Stimulated activated CD4-positive, alpha-beta T cell treated with anti-CD3 and anti-CD28 coated beads, Interleukin-1b, Interleukin-23, amount 100 ng/mL, for 1 hour (primary cell): ENCODE measurements at places on chromosomes 5 and 9.

- no peak for DNase-seq
These were observed 45.9 kb downstream of the RGS3 start for GRCh38 chr9:113509463-113509862.

GRCh38 chr9:131173995-131174394 lies 48.6 kb downstream of the NUP214 start:
- no peak for DNase-seq

GRCh38 chr5:6574537-6575245 lies 58.2 kb downstream of the NSUN2 start:
- no peak for DNase-seq

- no peak for DNase-seq
These were observed 93.8 kb downstream of the ANKRD18A start for GRCh38 chr9:38526591-38526990.

- no peak for DNase-seq
These were observed 163.5 kb downstream of the CD180 start for GRCh38 chr5:67032921-67033664.

GRCh38 chr9:136082496-136083361 lies 12.4 kb downstream of the NACC2 start:
- no peak for DNase-seq

GRCh38 chr5:164265566-164265965 lies 760.1 kb downstream of the MAT2B start:
- DNase-seq: no peak

- no peak for DNase-seq
These were observed 17.4 kb downstream of the SH3PXD2B start for GRCh38 chr5:172436879-172437369.

GRCh38 chr9:93890436-93890935 lies 64.7 kb downstream of the BARX1 start:
- DNase-seq: no peak

DNA sequence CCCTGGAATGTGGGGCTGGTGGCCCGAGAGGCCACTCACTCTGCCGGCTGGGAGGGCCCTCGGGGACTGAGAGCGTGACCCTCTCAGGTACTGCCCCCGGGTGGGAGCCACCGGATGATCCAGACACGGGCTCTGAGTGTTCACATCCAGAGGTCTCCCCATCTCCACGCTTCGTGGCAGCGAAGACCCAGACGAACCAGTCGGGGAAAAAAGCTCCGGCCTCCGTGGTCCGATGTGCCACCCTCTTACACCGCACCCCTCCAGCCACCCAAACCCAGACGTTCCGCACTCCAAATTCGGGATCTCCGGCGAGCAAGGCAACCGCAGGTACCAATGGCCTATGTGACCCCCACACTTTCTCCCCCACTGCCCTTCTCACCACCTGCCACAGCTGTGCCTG lies 49.5 kb downstream of the AMBP start:
- no peak for DNase-seq

DNA sequence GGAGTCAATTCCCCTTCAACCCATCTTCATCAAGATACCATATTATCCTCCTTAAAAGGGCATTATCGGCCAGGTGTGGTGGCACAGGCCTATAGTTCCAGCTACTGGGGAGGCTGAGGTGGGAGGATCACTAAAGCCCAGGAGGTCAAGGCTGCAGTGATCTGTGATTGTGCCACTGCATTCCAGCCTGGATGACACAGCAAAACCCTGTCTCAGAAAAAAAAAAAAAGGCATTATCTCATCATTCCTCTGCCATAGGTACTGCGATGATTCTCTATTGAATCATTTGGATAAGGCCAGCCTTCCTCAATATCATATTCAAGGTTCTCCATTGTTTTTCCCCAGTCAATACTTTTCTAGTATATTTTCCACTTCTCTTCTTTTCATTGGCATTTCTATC lies 39.2 kb upstream of the RAB3C start:
- DNase-seq: no peak

DNA sequence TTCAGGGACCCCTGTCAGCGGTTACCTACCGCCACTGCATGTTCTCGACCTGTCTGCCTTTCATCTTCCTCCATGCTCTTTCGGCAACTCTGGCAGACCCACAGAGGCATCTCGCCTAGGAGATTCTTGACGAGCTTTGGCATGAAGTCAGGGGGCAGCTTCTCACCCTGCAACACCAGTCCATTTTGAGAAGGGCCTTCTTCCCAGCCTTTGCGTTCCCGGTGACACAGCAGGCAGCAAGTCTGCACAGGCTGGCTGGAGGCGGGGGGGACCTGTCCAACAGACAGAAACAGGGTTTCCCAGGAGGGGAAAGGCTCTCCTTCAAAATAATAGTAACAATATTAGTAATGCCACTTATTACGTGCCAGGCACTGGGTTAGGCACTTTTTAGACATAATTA lies 15.5 kb downstream of the FAM193B start:
- no peak for DNase-seq

- DNase-seq: no peak
These were observed 2.4 kb downstream of the PIP5KL1 start for GRCh38 chr9:127927988-127928675.

DNA sequence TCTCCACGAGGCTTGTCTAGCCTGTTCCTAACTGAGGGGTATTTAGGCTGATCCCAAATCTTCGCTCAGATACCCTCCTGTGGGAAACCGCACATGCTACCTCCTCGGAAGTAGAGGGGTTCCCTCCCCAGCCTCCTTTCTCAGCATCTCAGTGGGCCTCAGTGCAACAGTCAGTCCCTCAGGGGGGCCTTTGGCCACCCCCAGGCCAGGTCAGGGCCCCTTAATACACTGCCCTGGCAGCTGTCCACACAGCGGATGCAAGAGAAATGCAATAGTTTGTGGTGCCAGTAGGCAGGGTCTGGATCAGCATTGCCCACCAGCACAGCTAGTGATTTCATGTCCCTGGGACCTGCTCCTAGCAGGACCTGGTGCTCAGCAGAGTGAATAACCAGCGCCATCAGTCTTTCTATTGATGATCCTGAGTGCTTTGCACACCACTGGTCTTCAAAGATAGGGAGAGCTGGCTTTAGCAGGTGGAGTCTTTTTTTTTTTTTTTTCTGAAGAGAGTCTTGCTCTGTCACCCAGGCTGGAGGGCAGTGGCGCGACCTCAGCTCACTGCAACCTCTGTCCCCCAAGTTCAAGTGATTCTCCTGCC lies 7.5 kb downstream of the PLPP7 start:
- DNase-seq: no peak

GRCh38 chr9:128226412-128226801 lies 23.2 kb downstream of the DNM1 start:
- DNase-seq: no peak

DNA sequence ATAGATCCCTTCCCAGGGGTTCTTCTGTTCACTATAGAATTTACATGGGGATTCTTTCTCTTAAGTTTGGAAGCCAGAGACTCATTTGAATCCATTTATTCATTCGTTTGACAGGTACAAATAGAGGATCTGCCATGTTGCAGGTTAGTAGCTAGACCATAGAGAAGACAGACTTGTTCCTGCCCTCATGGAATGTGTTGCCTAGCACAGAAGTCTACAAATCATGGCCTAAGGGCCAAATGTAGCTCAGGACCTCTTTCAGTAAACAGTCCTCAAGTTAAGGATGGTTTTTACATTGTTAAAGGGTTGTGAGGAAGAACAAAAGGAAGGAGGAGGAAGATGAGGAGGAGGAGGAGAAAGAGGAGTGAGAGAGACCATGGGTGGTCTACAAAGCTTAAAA lies 114.7 kb upstream of the SLC44A1 start:
- no peak for DNase-seq

DNA sequence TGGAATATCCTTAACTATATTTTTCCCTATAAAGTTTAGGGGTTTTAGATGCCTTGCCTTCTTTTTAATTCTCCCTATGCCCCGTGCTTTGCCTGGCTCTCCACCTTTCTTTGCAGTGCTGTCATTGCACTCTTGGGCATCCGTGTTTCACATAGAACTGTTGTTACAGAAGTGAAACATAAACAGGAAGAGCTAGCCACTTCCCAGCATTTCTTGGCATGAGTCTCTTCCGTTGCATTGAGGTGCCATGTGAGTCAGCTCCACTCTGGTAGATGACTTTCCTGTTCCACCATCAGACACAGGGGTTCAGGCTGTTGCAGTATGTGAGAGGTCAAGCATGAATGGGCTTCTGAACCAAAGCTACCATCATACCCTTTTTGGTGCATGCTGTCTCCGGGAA lies 73.4 kb downstream of the ANGPTL2 start:
- DNase-seq: no peak

- DNase-seq: no peak
These were observed 281.9 kb upstream of the PUM3 start for GRCh38 chr9:3125602-3126405.

DNA sequence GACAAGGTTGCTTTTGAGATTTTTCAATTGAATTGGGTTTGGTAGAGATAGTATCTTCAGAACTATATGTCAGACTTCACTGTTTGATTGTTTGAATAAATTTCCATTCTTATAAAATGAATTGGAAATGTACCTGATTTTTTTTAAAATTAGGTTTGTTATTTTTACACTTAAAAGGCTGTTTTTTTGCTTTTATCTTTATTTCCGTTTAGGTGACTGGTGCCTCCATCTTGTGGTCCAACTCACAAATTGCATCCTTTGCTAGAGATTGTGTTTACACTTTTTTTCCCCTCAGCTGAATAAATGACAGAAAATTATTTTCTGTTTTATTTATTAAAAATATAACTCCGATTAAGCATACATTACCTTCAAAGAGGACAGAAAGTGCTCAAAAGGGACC lies 15.6 kb downstream of the NDUFAF2 start:
- no peak for DNase-seq

DNA sequence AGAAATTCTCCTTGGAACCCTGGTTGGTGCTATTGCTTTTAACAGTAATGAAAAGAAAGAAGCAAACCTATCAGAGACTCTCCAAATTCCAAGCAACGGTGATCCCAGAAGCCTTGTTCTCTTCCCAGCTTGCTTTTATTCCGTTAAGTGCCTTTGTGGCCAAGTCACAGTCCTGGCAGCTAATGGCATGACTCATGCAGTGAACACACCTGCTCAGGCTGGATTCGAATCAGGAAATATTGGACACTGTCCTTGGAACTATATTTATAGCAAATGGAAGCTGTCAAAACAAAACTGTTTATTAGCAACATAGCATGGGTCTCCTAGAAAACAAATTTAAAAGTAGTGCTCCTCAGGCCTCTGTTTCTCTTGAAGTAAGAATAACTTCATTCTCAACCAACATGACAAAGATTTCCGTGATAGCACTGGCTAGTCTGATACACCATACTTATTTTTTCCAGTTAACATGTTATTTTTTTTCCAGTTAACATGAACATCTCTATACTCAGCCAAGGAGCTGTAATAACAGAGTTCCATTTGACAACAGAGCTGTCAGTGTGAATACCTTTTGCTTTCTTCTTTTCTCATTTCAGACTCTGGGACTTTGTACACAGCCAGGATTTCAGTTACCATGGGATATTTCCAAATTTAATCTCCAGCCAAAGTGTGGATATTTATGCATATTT lies 502.4 kb downstream of the GADD45G start:
- no peak for DNase-seq

- no peak for DNase-seq
These were observed 221.6 kb upstream of the CTNND2 start for GRCh38 chr5:12125895-12126294.

DNA sequence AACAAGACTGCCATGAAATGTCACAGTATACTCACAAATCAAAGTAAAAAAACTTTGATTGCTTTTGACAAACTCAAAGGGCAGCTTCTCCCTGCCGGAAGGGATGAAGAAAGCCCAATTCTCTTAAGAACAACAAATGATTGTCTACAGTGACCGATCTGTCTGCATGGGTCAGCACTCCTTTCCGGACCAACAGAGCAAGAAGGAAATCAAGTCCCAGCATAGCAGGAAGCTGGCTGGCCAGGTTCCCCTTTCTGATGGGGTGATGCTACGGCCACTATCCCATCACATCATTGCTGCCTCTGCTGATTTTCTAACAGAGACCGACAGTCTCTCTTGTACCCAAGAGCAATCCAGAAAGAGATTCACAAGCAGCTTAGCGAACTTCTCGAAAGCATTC lies 692 bp downstream of the C1QTNF3 start:
- no peak for DNase-seq

GRCh38 chr5:3199962-3200755 lies 395.5 kb upstream of the IRX1 start:
- no peak for DNase-seq

DNA sequence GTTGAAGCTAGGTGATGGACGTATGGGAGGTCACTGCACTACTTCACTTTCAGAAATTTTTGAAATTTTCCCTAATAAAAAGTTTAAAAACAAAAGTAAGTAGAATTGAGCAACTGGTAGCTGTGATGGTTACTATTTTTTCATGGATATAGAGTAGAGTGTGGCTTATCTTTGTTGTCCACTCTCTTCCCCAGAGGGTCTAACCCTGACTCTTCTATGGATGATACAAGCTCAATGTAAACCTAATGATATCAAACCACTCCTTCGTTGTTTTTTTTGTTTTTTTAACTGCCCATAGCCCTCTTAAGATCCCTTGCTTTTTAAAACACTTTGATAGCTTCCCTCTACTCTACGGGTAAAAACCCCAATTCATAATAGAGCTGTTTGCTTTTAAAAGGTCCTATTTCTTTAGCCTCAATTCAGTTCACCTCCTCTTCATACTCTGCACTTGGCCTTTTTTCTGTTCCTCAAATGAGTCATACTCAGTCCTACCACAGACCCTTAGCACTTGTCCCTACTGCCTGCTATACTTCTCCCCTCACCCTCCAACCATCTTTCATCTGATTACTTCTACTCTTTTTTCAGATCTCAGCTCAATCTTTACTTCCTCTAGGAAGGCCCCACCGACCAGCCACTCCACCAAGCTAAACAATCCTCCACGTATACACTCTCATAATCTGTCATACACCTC lies 2.6 kb downstream of the HDAC3 start:
- no peak for DNase-seq

GRCh38 chr5:169691471-169691870 lies 54.4 kb downstream of the DOCK2 start:
- no peak for DNase-seq

GRCh38 chr9:126965077-126965476 lies 50.5 kb downstream of the RALGPS1 start:
- no peak for DNase-seq

DNA sequence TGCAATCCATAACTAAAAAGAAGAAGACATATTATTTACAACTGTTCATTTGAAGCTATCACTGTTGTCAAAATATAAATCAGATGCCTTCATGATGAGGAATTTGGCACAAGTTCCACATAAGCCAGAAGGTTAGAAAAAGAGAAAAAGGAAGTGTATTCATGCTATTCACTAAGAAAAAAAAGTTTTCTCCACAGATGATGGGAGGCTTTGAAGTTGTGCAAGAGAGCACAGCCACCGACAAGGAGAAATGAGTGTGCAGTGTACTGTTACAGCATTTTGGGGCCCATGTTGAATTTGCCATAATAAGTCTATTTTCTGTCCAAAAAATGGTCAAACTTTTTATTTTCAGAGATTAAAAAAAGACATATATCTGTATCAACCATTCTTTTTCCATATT lies 32.9 kb upstream of the IFNK start:
- DNase-seq: no peak

GRCh38 chr9:88574953-88575352 lies 40.0 kb downstream of the NXNL2 start:
- DNase-seq: no peak

GRCh38 chr5:103262422-103262871 lies 3.9 kb downstream of the MACIR start:
- DNase-seq: no peak
